Stimulated activated CD8-positive, alpha-beta memory T cell treated with anti-CD3 and anti-CD28 coated beads, Interleukin-15, amount 100 ng/mL, for 24 hours (primary cell): ENCODE measurements at places on chromosomes 2 and 18.

- no peak for DNase-seq
Measured at GRCh38 chr2:200307724-200308545, 1.4 kb downstream of the SPATS2L start.

DNA sequence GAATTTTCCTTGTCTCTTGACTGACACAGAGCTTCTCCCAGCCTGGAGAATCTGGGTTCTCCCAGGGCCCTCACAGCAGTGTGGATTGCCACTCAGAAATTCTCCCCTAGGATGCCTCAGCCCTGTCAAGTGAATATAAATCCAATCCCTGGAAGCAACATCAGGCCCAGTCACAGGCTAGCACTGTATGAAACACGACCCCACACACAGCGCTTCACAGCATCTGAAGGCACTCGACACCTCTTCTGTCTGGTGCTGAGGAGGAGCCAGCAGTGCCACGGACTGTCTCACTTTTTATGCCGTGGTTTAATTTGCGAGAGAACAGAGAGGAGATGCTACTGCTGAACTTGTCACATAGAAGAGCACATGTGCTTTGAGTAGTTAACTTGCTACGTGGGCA is 164.5 kb downstream of the NAPG start:
- no peak for DNase-seq

GRCh38 chr2:102010902-102011301 is 19.1 kb downstream of the IL1R2 start:
- no peak for DNase-seq

DNA sequence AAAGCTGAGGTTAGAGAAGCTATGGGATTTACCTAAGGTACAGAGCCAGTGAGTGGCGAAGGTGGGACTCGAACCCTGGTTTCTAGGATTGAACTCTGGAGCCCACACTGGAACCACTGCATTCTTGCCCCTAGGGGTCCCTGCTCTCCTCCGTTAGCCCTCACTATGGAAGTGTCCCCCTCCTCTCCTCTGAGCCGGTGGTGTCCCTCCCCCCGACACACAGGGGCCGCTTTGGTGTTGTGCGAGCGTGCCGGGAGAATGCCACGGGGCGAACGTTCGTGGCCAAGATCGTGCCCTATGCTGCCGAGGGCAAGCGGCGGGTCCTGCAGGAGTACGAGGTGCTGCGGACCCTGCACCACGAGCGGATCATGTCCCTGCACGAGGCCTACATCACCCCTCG is 8.5 kb upstream of the GMPPA start:
- DNase-seq = no peak

DNA sequence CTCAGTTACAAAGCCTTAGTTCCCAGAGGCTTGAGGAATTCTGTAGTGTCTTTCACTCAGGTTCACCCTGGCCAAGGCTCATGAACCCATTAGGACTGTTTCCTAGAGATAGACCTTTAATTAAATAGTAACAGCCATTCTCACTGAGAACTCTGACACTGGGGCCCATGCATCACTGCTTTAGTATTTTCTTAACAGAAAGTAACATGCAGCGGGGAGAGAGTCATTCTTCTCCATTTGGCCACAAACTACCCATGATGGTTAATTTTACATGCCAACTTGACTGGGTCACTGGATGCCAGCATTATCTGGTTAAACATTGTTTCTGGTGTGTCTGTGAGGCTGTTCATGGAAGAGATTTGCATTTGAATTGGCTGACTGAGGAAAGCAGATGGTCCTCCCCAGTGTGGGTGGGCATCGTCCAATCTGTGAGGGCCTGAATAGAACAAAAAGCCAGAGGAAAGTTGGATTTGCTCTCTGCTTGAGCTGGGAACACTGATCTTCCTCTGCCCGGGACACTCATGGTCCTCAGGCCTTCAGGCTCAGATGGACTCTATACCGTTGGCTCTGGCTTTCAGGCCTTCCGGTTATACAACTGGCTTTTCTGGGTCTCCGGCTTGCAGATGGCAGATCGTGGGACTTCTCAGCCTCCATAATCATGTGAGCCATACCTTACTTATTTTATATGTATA is 5.6 kb upstream of the CPLX4 start:
- DNase-seq = no peak

- no peak for DNase-seq
Measured at GRCh38 chr2:217993138-217993537, 9.7 kb downstream of the TNS1 start.
